ENCODE measurements at places on chromosomes 12 and 14. TPM values are rescaled to one million over a fixed set of nuclear protein-coding genes. Genes with fewer than 3 reads are reported as not detected.

GRCh38 chr14:89911010-89911919, 43.3 kb downstream of the EFCAB11 start:
- no peak for DNase-seq

DNA sequence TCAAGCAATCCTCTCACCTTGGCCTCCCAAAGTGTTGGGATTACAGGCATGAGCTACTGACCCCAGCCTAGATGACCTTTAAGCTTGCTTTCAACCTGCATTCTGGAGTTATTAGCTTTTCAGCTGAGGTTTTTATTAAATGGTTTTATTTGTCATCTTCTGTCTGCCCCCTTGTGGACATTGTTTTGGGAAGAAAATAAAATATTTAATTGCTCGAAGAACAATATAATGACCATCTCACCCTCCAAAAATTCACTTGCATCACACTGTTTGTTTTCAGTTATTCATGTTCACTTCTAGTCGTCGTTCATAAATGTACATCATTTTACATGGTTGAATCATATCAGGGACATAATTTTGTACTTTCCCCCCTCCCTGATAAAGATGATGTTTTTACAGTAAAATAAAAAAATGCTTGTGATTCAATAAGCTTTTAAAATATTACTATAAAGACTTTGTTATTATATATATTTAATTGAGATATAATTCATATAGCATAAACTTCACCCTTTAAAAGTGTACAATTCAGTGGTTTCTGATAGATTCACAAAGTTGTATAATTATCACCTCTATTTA, 10.1 kb upstream of the SPATS2 start:
- no peak for DNase-seq

DNA sequence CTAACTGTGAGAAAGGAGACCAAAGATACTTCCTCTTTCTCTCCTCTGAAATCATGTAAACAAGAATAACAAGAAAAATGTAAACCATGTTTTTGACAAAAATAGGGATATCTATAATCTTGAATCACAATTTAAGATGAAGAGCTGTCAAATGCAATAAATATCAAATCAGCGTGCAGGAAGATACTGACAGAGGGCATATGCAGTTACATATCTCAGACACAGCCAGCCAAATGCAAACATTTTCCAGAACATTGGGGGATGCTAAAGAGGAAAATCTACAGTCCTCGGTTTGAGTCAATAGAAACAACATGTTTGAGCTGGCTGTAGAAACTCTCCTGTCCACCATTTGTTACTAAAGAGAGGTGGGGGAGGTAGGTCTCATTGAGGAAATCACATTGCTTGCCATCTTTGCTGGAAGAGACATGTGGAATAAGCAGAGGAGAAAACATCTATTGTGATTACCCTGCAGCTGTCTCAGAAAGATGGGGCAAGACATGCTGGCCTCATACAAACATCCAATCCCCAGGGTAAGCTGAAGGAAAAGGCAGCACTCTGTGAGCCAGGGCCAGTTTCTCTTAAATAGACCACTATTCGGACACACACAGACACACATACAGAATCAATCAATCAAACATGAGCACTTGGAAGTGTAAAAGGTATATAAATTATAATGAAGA, 43.5 kb downstream of the CNTN1 start:
- no peak for DNase-seq

DNA sequence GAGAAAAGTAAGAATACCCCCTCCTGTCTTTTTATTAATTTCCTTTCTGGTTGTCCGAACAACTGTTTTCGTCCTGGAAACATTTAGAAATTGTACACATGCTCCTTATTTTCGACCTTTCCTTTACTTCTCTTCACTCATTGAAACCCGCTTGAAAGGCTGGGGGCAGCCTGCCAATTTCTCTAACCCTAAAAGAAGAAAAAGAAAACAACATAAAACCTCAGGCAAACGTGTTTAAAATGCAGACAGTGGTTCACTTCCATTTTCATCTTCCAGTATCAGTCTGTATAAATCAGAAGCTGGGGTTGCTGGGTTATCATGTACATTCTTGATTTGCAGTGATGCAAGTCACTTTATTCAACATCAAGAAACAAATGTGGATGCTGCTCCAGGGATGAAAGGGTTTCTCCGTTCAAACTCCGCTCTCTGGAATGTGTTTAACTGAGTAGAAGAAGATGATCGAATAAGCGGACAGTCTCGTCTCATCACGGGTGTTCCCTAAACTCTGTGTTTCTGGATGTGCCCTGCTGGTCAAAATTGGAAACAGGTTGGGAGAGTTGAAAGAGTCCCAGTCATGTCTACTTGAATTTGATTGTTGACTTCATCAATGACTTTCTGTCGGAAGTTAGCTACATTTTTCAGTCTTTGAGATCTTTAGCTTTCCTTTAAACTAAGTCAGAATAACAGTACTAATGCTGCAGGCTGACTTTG, 1042.2 kb downstream of the BCL11B start:
- peak; percentile 79 for DNase-seq

DNA sequence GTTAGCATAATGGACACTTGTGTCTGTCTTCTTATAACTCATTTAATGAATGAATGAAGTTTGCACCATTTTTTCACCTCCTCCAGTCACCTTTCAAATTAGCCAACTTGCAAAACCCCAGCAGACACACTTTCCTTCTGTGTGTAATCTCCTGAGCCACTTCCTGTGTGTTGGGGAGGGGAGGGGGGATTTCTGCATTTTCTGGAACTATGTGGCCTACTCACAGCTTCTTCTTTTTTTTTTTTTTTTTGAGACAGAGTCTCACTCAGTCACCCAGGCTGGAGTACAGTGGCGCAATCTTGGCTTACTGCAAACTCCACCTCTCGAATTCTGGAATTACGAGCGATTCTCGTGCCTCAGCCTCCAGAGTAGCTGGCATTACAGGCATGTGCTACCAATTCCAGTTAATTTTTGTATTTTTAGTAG, 4.1 kb upstream of the SERPINA1 start:
- DNase-seq = no peak

DNA sequence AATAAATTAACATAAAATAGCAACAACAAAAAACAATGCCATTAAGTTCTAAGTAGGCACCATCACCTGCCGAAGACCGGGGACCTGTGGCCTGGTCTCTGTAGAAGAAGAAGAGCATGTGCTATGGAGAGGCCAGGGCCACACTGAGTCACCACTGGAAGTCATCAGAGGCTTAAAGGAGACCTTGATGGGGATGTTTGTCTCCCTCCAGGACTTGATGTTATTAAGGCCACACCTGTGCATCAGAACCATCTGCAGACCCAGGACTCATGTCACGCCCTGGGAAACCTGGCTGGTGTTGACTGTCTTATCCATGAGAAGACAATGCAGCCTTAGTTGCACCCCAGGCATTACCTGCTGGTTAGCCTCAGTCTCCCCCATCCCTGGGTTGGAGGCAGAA, 292.3 kb downstream of the AACS start:
- DNase-seq = no peak

DNA sequence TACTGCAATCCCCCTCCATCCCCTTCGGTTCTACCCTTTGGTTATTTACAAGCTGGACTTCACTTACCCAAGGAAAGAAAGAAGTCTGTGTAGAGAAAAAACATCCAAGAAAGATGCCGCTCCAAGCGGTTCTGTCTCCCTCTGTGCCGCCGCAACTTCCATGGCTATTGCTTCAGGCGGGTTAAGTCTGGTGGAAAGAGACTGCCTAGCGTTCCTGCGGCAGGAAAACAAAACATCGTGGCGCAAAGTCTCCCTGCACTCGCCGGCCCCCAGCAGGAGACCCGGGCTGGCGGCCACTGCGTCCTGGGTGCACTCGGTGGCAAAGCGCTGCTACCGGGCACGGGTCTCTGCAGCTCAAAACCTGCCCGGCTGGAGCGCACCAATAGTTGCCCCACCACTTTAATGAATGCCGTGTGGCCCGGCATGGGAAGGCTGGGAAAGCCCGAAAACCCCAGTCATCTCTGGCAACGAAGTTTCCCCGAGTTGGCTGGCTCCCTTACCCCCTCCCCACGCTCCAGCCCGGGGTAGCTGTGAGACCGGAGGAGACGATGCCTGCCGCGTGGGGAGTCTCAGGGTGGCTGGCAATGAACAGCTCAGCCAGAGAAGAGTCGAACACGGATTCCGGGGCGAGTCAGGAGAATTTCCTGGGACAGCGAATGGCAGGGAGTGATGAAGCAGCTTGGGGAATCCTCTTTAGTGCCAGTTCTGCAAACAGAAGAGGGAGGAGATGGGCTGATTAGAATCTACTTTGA, 3.5 kb upstream of the KCNK10 start:
- no peak for DNase-seq

- no peak for DNase-seq
Observed at GRCh38 chr14:100557658-100558057, 29.6 kb downstream of the BEGAIN start.

- DNase-seq = no peak
Observed at GRCh38 chr12:59370933-59371332, 224.9 kb upstream of the SLC16A7 start.

DNA sequence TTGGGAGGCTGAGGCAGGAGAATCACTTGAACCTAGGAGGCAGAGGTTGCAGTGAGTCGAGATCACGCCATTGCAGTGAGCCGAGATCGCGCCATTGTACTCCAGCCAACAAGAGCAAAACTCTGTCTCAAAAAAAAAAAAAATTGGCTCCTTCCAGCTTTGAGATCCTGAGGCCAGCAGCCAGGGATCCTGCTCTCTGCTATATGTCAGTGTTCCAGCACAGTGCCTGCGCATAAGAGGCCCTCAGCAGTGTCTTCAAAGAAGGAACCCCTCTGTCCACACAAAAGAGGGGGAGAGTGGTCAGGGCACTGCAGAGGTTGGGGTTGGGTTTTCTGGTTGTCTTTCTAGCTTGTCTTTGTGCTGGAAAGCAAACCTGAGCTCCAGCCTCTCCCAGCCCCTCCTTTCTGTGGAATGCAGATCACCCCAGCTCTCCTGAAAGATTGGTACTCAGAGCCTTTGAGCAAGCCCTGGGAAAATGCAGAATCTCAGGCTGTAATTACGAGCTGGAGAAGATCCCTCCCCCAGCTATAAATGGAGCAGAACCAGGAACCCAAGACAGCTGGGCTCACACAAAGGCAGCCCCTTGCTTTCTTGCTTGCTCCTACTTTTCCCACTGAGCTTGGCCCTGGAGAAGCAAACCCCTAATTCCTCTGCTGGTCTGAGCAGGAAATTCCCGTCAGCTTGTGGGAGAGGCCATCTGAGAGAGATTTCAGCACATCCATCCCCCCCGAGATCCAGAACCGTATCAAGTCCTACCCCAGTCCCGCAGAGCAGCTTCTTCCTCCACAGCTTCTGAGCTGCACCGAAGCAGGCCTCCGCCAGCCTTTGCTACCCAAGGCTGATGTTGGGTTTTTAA, 205.7 kb downstream of the ZFP36L1 start:
- DNase-seq = no peak

- DNase-seq = no peak
Observed at GRCh38 chr14:99226687-99227086, 45.3 kb downstream of the BCL11B start.

DNA sequence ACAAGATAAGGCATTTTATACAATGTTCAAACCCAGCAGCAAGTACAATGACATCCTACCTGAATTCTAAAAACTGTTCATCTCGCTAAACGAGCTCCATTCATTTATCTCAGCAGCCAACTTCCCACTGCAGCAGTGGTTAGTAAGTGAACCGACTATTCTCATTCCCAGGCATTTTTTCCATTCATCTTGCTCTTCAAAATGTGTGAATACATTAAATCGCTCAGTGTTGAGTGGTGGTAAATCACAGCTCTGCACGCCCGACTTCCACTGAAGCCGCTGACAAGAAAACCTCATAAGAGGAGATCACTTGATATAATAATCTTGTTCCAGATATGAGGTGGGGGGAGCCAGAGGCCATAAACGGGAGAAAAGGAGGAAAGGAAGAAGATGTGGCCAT, 746.2 kb upstream of the USP15 start:
- no peak for DNase-seq

DNA sequence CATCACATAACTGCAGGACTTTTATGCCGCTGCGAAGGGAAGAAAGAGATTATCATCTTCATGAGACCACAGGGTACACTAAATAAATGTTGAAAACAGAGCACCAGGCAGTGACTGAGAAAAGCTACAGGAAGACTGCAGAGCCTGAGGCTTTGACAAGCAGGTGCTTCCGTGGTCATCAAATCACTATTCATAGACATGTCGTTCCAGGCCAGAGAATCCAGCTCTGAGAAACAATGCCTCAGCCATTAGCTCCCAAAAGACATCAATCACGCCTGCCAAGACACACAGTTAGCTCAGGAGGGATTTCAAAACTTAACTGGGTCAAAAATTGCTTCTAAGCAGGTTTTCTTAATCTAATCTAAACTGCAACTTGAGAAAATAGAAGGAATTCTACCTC, 47.2 kb upstream of the GARIN6 start:
- no peak for DNase-seq

GRCh38 chr12:27530157-27530922, 6.3 kb downstream of the PPFIBP1 start:
- DNase-seq = no peak

DNA sequence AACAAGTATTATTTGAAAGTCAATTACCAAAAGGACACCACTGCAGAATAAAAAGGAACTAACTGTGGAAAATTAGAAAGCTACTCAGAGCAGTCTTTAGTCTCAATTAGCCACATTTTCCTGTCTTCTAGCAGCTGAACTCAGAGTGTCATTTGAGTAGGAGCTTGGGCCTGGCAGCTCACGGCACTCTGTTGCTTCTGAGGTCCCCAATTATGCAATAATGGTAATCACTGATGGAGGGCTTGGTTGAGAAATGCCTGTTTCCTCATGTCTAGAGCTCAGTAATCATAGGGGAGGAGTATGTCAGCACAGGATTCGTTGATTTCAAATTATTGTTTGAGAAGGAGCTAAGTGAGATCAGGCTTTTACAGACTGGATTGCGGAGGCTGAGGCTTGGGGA, 108.6 kb downstream of the VRK1 start:
- DNase-seq = no peak

GYS2 gene
- total RNA-seq = not detected

NUAK1 gene
- 0.51 TPM for total RNA-seq

BATF gene
- 18.1 TPM for total RNA-seq

TUNAR gene
- not detected for total RNA-seq

PLEK2 gene
- 0.96 TPM for total RNA-seq
